ENCODE measurements at places on chromosomes 5 and 9.

DNA sequence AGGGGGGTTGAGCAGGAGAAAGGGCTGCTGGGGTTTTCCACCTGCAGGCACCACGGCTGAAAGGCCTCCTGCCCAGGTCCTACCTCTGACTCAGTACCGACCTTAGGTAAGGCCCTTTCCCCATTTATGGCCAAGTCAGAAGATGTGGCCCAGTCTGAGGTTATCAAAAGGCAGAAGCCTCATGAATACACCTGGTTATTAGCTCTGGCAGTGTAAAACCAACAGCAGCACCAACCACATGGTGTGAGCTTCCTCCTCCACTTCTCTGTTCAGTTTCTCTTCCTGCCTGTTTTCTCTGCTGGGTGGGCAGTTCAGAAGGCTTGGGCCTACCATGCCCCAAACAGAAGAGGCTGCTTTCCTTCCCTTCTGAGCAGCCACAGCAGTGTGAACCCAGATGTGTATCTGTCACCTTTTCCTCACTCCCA, 86.9 kb downstream of the UGCG start:
- no peak for DNase-seq

DNA sequence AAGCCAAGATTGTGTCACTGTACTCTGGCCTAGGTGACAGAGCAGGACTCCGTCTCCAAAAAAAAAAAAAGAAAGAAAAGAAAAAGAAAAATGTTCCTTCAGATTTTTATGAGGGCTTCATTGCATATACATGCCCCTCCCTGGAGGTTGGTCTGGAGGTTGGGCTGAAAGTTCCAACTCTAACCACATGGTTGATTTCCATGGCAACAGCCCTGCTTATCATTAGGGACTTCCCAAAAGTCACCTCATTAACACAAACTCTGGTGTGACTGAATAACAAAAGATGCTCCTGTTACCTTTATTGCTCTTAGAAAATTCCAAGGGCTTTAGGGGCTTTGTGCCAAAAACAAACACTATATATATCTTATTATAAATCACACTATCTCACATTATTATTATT, 113.8 kb downstream of the TMC1 start:
- no peak for DNase-seq

DNA sequence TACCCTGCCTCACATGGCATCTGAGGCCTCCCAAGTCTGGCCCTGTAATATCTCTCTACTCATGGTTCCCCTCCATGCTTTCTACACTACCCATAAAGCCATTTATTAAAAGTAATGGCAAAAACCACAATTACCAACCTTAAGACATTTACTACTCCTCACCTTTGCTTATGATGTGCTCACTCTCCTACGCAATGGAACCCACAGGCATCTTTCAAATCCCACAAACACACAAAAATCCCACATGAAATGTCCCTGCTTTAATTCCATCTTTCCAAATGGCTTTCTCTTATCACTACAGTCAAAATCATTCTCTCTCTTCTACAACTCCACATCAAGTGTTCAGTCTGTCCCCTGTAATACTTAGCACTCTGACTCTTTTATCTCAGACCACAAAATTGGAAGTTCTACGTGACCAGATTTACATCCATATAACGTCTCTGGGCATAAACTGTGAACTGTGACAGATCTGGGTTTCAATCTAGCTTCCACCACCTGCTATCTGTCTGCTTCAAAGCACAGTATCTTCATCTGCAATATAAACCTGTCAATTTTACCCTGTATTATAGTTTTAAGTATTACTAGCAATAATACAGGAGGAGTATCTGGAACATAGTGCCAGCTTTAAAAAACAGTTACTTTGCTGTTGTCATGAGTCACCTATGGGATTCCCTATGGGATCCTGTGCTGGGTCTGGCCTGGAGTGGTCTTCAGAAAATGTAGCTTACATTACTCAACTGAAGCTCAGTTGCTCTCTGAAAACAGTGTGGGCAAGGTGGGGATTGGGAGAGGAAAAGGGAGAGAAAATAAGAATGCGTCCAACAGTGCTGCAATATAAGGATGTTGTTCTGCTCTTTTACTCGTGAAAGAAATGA, 137.1 kb upstream of the TRIM32 start:
- DNase-seq = no peak

GRCh38 chr9:69180670-69181069, 6.6 kb downstream of the TJP2 start:
- DNase-seq = no peak

- no peak for DNase-seq
Observed at GRCh38 chr5:176817841-176818377, 7.5 kb downstream of the UNC5A start.

DNA sequence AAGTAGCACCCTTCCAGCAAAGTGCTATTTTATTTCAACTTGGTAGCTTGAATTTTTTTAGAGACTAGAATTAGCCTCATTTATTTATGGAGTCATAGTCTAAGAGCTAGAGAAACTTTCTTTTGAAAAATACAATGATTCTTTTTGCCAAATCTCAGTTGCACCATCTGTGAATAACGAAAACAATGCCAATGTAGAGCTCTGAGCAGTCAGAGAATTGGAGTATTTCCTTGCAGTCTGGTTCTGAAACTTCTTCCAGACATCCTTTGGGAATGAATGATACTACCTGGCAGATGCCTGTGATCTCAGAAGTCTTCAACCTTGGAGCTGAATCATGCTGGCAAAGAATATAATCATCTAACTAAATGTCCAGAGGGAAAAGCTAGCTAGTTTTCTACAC, 511.5 kb upstream of the CYLC2 start:
- DNase-seq = no peak

Data from activated T-cell treated with anti-CD3 and anti-CD28 coated beads for 24 hours (primary cell).